ENCODE measurements at places on chromosomes 1 and 21. TPM values are rescaled to one million over a fixed set of nuclear protein-coding genes. Genes with fewer than 3 reads are reported as not detected.

The OPRD1 gene
- not detected for total RNA-seq

The SPOCD1 gene
- total RNA-seq, result not detected

The PRR9 gene
- total RNA-seq, result not detected

The CRNN gene
- total RNA-seq, result not detected

The RCAN1 gene
- 36.7 TPM for total RNA-seq

The PTBP2 gene
- total RNA-seq, result 12.4 TPM

The CLDN17 gene
- not detected for total RNA-seq

The PERM1 gene
- total RNA-seq, result 187 TPM

The VAV3 gene
- total RNA-seq, result 2.1 TPM

The C1orf53 gene
- total RNA-seq, result 4.9 TPM

The SELENBP1 gene
- 99.1 TPM for total RNA-seq

The MANEAL gene
- total RNA-seq, result 1.8 TPM

The MSH4 gene
- 0.40 TPM for total RNA-seq

The RSRP1 gene
- total RNA-seq, result 45.0 TPM

The ENAH gene
- total RNA-seq, result 90.1 TPM

The NUAK2 gene
- 1.5 TPM for total RNA-seq

The PLEKHA6 gene
- 21.6 TPM for total RNA-seq

The UMODL1 gene
- total RNA-seq, result not detected

The TRIM62 gene
- total RNA-seq, result 2.0 TPM

The RGS8 gene
- not detected for total RNA-seq

The GPR25 gene
- total RNA-seq, result not detected

The CD34 gene
- 72.1 TPM for total RNA-seq

The ZMPSTE24 gene
- 33.5 TPM for total RNA-seq

The AKIRIN1 gene
- total RNA-seq, result 66.4 TPM

The DAB1 gene
- total RNA-seq, result 2.6 TPM

The AIM2 gene
- total RNA-seq, result 0.57 TPM

The CFHR5 gene
- not detected for total RNA-seq

The CACNA1E gene
- total RNA-seq, result 1.2 TPM

The IFI44L gene
- total RNA-seq, result 6.5 TPM

The CRYBG2 gene
- total RNA-seq, result not detected

The SYTL1 gene
- 1.1 TPM for total RNA-seq

The MNDA gene
- 4.9 TPM for total RNA-seq

The DCST1 gene
- total RNA-seq, result not detected
